ENCODE measurements at places on chromosomes 13 and 19.

DNA sequence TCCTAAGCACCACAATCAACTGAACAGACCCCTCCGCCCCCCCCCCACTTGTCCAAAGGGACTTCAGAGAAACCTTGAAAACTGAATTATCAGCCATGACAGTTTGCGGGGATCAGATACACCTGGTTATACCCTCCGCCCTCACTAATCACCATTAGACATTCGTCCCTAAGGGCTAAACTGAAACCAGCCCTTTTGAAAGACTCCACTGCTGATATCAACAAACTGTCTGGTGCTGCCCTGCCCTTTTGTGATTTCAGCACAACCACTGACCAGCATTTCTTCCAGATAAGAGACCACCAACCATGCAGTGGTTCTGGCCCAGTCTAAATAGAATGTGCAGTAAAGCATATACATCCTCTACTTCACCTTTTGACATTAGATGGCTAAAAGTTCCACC lies 1422.9 kb downstream of the EFNB2 start:
- DNase-seq = no peak

- DNase-seq = no peak
Measured at GRCh38 chr19:401866-402511, 7.0 kb downstream of the C2CD4C start.

DNA sequence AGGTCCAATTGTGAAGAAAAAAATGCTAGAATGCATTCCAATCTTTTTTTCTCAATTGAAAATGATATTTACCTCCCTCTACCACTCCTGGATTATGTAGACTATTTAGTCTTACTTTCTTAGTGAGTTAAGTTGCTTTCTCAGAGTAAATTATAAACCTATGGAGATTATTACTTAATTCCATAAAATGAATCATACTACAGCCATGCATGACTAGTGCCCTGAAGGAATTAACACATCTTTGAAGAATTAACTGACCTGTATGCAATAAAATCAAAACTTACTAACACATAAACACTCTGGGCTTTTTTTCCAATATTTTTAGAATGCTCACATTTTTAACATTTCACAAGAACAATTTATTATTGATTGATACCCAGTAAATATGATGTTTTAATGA lies 379.4 kb upstream of the DACH1 start:
- DNase-seq = no peak

- DNase-seq = no peak
Measured at GRCh38 chr13:67106502-67107057, 123.6 kb downstream of the PCDH9 start.

DNA sequence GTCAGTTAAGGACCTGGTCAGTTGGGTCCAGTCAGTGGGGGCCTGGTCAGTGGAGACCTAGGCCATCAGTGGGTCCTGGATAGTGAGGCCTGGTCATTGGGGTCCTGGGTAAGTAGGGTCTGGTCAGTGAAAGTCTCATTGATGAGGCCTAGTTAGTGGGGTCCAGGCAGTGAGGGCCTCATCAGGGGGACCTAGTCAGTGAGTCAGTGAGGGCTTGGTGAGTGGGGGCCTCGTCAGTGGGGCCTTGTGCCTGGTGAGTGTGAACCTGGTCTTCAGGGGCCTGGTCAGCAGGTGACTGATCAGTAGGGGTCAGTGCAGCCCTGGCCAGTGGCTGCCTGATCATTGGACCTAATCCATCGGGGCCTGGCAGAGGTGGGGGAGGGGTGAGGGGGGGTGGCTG lies 42.6 kb upstream of the TPM4 start:
- no peak for DNase-seq

- no peak for DNase-seq
Measured at GRCh38 chr19:18193388-18194180, 566 bp downstream of the MPV17L2 start.

Data from stimulated activated CD4-positive, alpha-beta T cell treated with anti-CD3 and anti-CD28 coated beads, Interleukin-15, amount 100 ng/mL, for 24 hours (primary cell).